ENCODE measurements at places on chromosomes 2 and 18.

- H3K4me1 ChIP-seq = no peaks in the 10 kb centered on the region
- no peak for DNase-seq
- H3K27me3 ChIP-seq = no peaks in the 10 kb centered on the region
- H3K36me3 ChIP-seq = no peaks in the 10 kb centered on the region
Observed at GRCh38 chr18:75639472-75639831, 211.9 kb upstream of the SMIM21 start.

DNA sequence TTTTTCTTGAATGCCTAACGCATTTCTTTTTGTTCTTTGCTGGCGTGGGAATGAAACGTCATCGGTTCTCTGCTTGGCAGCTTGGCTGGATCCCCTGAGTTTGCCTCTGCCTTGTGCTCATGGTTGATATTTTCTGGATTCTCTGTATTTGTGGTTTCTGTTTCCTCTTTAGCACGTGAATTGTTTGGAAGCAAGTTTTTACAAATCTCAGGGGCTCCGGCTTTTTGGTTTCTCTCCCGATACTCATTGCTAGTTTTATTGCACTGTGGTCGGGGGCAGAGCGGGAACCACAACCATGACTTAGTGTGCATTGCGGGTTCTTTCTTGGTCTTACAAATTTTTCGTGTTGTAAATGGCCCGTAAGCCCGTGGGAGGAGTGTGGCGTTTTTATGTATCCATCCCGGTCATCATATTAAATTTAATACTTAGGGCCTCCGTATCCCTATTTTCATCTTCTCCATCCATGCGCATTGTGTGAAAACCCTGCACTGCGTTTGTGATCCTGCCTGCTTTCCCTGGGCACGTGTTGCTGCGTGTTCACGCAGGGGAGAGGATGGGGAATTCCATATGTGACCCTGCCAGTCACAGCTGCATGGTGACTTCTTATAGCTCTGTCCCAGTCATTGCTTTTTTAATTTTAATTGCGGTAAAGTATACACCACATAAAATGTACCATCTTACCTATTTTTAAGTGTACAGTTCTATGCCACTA is 9.4 kb downstream of the RAMP1 start:
- no peaks in the 10 kb centered on the region for H3K27me3 ChIP-seq
- H3K4me1 ChIP-seq = peaks cover 61% of the 10 kb centered on the region
- H3K36me3 ChIP-seq = no peaks in the 10 kb centered on the region
- no peak overlapping the region for H3K27ac ChIP-seq

- no peak overlapping the region for H3K27ac ChIP-seq
- no peaks in the 10 kb centered on the region for H3K4me1 ChIP-seq
Observed at GRCh38 chr18:73613706-73614340, 533.8 kb downstream of the FBXO15 start.

DNA sequence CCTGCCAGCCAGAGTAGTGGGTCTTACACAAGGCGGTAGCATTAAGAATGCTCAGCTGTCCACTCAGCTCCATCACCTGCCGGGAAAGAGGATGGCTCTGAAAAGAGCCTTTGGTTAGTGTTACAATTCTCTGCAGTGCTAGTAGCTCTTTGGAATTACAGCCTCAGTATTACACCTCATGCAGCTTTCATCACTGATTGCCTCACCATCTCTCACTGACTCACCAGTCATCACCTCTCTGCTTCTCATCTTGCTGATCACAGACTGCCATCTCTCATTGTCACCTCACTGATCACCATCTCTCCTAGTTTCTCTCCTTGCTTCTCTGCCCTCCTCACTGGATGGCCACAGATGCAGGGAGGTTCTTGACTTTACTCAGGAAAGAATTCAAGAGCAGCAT is 573.5 kb upstream of the SETBP1 start:
- H3K4me3 ChIP-seq = no peak overlapping the region
- no peaks in the 10 kb centered on the region for H3K27me3 ChIP-seq
- H3K36me3 ChIP-seq = no peaks in the 10 kb centered on the region
- no peaks in the 10 kb centered on the region for H3K4me1 ChIP-seq

- DNase-seq = no peak
- no peaks in the 10 kb centered on the region for H3K27me3 ChIP-seq
- no peaks in the 10 kb centered on the region for H3K4me1 ChIP-seq
Observed at GRCh38 chr2:210267698-210268097, 42.5 kb upstream of the ACADL start.

GRCh38 chr2:72271766-72272641 is 124.3 kb upstream of the CYP26B1 start:
- no peaks in the 10 kb centered on the region for H3K27me3 ChIP-seq
- H3K4me1 ChIP-seq = no peaks in the 10 kb centered on the region

Measured in HCT116 (cell line).